Astrocyte of the spinal cord (primary cell): ENCODE measurements at places on chromosomes 3 and 15.

- DNase-seq, result no peak
These were observed 6.4 kb downstream of the KPNA1 start for GRCh38 chr3:122508135-122508914.

GRCh38 chr3:154229217-154229590 lies 95.1 kb downstream of the DHX36 start:
- DNase-seq, result no peak

DNA sequence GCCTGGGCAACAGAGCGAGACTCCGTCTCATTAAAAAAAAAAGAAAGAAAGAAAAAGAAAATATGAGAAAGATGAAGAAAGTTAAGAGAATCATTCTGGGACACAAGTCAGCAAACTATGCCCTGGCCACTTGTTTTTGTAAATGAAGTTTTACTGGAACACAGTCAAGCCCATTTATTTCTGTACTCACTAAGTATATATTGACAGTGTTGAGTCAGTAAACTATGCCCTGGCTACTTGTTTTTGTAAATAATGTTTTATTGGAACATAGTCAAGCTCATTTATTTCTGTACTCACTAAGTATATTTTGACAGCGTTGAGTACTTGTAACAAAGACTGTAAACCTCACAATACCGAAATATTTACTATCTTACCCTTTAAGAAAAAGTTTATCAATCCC lies 42.2 kb upstream of the SIN3A start:
- no peak for DNase-seq

- peak; percentile 98 for DNase-seq
These were observed 52.3 kb downstream of the NCEH1 start for GRCh38 chr3:172658344-172659245.

GRCh38 chr3:123347691-123348264 lies 101.1 kb downstream of the ADCY5 start:
- DNase-seq, result no peak

- peak; percentile 70 for DNase-seq
These were observed 54.3 kb upstream of the NEK10 start for GRCh38 chr3:27423463-27423862.

DNA sequence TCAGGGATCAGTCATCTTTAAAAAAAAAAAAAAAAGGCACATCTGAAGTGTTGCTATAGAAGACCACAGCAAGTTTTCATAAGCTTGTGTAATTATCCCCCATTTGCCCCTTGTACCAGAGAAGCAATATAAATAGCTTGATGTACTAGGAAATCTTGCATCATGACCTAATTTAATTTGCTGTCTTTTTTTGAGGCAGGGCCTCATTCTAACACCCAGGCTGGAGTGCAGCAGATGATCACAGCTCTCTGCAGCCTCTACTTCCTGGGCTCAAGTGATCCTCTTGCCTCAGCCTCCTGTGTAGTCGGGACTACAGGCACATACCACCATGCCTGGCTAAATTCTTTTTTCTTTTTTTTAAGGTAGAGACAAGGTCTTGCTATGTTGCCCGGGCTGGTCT lies 88.7 kb downstream of the ARIH1 start:
- DNase-seq, result no peak

GRCh38 chr15:80478075-80478474 lies 73.9 kb downstream of the ARNT2 start:
- peak; percentile 83 for DNase-seq

- DNase-seq, result peak; percentile 49
These were observed 299.3 kb upstream of the LYSMD4 start for GRCh38 chr15:100032358-100033085.

GRCh38 chr15:69056365-69056764 lies 41.9 kb downstream of the NOX5 start:
- DNase-seq, result no peak

- DNase-seq, result no peak
These were observed 2.3 kb upstream of the ATOSA start for GRCh38 chr15:52681441-52681840.

- DNase-seq, result no peak
These were observed 400.4 kb upstream of the RARB start for GRCh38 chr3:25027650-25028049.

- no peak for DNase-seq
These were observed 26.3 kb upstream of the DPPA4 start for GRCh38 chr3:109363634-109364033.

GRCh38 chr3:127228866-127229265 lies 35.9 kb downstream of the PRR23E start:
- DNase-seq, result no peak

GRCh38 chr3:62201438-62202035 lies 171.8 kb downstream of the FEZF2 start:
- DNase-seq, result peak; percentile 23

- DNase-seq, result peak; percentile 82
These were observed 208.5 kb downstream of the LPP start for GRCh38 chr3:188362405-188362831.
